ENCODE measurements at places on chromosomes 4 and X. TPM values are rescaled to one million over a fixed set of nuclear protein-coding genes. Genes with fewer than 3 reads are reported as not detected.

The RS1 gene
- not detected for total RNA-seq

The TRIML2 gene
- total RNA-seq = not detected

The RASL11B gene
- 5.5 TPM for total RNA-seq

The ITM2A gene
- 69.6 TPM for total RNA-seq

The SRPK3 gene
- total RNA-seq = 40.9 TPM

The FRMD7 gene
- 0.61 TPM for total RNA-seq

The DRD5 gene
- total RNA-seq = 0.25 TPM

GRCh38 chr4:150501009-150501727 lies 80.8 kb upstream of the MAB21L2 start:
- peak; percentile 20 for DNase-seq

- no peak for DNase-seq
Measured at GRCh38 chr4:7546152-7546808, 111.5 kb upstream of the PSAPL1 start.

GRCh38 chrX:104430742-104431119 lies 135.3 kb upstream of the IL1RAPL2 start:
- no peak for DNase-seq

GRCh38 chr4:26085551-26085950 lies 171.5 kb downstream of the SMIM20 start:
- DNase-seq = no peak

DNA sequence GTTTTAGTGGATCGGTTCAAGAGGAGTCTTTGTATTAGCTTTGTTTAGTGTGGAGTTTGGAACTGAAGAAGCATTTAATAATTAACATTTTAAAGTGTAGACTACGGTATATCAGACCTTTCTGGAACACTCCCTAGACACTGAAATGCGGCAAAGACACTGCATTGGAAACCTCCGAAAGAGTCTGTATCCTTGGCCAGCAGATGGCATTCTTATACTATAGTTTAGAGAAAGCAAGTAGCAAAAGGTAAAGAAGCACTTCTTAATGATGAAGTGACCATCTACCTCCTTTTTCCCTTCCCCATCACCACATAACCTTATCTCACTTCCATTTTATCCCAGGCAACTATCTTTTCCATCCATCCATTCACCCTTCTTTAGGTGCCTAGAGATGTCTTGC lies 7.6 kb downstream of the FABP2 start:
- DNase-seq = no peak

GRCh38 chr4:26093551-26093950 lies 179.5 kb downstream of the SMIM20 start:
- no peak for DNase-seq

DNA sequence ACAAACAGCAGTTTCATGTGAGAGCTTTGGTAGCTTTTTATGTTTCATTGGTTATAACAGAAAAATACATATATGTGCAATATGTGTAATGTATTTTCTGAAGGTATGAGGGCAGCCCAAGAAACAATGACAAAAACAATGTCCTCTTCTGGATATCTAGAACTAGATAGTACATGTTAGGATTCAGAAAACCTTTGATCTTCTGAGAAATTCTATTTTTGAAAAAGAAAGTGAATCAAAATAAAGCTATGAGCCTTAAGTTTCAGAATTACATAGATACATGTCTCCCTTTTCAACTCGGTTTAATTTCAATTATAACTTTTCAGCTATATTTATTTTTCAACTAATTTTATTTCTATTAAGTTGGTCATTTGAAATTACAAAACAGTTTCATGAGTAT lies 131.9 kb downstream of the REELD1 start:
- no peak for DNase-seq

- DNase-seq = no peak
Measured at GRCh38 chr4:180898305-180898704, 1344.9 kb upstream of the TENM3 start.

DNA sequence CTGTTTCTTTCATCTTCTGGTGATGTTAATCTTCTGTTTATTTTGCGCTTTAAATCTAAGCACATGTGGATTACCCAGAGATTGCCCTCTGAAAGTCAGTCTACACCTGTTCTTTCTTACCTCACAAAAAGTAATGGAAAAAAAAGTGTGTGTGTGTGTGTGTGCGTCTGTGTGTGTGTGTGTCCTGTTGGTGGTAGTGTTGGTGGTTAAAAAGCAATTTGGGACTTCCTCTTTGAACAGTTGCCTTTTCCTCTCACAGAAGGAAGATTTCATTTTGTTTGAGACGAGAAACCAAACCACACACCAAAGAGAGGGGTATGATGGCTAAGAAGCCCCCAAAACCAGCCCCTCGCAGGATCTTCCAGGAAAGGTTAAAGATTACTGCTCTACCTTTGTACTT lies at the start of gene STAP1:
Gene STAP1 (plus strand): TSS at position 235 of the 400 bp plus-strand sequence. CDS start 83 bp downstream, at position 318.
- no peak for DNase-seq

DNA sequence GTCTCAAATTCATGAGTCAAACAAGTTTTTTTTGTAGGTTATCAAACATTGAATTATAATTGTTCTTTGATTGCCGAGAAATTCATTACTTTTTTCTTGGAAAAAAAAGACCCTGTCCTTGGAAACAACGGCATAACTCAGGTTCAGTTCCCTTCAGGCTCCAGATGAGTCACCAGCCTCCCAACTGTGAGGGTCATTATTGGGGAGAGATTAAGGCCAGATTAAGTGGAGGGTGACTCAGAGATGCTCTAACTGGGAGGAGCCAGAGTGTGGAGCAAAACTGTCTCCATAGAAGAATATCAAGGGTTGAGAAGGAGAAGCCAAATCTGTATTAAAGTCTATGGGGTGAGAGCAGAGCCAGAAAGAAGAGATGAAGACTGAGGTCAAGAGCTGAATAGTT lies 9.6 kb downstream of the ADGRG4 start:
- DNase-seq = no peak
